ENCODE measurements at places on chromosomes 16 and 17.

DNA sequence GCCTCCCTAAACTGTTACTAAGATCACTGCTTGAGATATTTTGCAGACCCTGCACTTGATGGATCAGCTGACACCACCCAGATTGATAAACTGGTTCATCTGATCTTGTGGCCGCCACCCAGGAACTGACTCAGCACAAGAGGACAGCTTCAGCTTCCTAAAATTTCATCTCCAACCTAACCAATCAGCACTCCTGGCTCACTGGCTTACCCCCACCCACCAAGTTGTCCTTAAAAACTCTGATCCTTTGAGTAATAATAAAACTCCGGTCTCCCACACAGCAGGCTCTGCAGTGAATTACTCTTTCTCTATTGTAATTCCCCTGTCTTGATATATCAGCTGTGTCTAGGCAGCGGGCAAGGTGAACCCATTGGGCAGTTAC is 174.8 kb downstream of the UTP18 start:
- peak; percentile 19 for DNase-seq

- peak; percentile 41 for DNase-seq
These were observed 126.2 kb downstream of the CPPED1 start for GRCh38 chr16:12677502-12677901.

DNA sequence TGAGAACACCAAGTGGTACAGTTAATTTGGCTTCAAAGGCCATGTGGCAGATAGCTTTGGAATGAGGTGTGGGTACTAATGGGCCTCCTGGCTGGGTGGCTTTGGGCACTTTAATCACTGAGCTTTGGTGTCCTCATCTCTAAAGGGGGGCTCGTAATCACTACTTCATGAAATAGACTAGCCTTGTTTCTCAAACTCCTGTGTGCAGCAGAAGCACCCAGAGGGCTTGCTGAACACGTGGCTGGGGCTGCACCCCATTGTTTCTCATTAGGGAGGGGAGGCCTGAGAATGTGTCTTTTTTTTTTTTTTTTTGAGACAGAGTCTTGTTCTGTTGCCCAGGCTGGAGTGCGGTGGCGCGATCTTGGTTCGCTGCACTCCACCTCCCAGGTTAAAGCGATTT is 5.8 kb downstream of the EPN2 start:
- DNase-seq: no peak

- no peak for DNase-seq
These were observed 213.1 kb downstream of the FOXL1 start for GRCh38 chr16:86791287-86792035.

GRCh38 chr16:74033441-74033995 is 263.1 kb upstream of the PSMD7 start:
- DNase-seq: no peak

DNA sequence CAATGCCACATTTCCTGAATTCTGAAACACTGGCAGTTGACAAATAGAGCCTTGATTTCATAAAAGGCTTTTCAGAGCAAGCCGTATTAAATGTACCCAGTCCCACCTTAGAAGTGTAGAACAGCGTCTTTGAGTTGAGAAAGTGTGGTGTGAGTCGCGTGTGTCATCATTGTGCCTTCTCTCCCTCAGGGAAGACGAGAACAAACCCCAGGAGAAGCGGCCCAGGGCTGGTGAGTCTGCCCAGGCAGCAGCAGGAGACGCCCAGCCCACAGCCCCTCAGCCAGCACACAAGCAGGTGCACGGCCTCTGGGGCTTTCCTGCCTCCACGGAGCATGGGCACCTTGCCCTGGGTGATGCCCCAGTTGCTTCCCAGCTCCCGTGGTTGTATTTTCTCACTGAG is 34.0 kb downstream of the CIBAR2 start:
- DNase-seq: peak; percentile 35

- no peak for DNase-seq
These were observed 80.2 kb upstream of the STAC2 start for GRCh38 chr17:39305978-39306377.

DNA sequence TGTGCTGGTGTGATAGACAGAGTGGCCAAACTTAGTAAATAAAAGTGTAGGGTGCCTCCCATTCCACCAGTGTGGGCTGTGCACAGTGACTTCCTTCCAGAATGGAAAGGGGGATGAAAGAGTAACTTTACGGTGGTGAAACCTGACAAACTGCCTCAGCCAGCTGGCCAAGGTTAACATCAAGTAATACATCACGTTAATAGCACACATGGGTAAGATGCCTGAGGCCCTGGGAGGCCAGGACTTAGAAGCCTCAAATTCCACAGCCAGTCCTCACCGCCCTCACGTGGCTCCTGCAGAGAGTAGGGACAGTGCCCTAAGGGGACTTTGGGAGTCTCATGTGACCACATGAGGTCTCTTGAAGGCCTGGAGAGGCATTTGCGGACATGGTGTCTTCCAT is 14.1 kb downstream of the RMI2 start:
- DNase-seq: no peak

DNA sequence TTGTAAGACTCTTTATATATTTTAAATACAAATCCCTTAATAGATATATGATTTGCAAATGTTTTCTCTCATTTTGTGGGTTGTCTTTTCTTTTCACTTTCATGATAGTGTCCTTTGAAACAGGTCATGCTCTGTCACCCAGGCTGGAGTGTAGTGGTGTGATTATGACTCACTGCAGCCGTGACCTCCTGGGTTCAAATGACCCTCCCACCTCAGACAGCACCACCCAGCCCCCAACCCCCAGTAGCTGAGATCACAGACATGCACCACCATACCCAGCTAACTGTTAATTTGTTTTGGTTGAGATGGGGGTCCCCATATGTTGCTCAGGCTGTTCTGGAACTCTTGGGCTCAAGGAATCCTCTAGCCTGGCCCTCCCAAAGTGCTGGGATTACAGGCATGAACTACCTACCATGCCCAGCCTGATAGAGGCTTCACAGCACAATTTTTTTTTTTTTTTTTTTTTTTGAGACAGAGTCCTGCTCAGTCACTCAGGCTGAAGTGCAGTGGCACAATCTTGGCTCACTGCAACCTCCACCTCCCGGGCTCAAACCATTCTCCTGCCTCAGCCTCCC is 18.5 kb upstream of the TMIGD1 start:
- no peak for DNase-seq

DNA sequence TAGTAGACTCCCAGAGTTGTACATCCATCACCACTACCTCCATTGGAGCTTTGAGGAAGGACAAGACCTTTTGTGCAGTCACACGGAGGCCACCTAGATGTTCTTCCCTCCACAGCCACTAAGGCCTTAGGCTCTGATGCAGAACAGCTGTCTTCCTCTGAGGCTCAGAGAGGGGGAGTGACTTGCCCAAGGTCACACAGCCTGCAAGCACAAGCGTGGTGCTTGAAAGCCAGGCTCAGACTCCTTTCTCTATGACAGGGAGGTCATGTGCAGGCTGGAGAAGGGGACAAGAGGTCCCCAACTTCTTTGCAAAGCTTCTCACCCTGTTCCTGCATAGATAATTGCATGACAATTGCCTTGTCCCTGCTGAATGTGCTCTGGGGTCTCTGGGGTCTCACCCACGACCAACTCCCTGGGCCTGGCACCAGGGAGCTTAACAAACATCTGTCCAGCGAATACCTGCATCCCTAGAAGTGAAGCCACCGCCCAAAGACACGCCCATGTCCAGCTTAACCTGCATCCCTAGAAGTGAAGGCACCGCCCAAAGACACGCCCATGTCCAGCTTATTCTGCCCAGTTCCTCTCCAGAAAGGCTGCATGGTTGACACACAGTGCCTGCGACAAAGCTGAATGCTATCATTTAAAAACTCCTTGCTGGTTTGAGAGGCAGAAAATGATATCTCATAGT is 12.7 kb downstream of the SCGB1C2 start:
- DNase-seq: no peak

- DNase-seq: no peak
These were observed 16.8 kb downstream of the IL4R start for GRCh38 chr16:27330542-27330941.

DNA sequence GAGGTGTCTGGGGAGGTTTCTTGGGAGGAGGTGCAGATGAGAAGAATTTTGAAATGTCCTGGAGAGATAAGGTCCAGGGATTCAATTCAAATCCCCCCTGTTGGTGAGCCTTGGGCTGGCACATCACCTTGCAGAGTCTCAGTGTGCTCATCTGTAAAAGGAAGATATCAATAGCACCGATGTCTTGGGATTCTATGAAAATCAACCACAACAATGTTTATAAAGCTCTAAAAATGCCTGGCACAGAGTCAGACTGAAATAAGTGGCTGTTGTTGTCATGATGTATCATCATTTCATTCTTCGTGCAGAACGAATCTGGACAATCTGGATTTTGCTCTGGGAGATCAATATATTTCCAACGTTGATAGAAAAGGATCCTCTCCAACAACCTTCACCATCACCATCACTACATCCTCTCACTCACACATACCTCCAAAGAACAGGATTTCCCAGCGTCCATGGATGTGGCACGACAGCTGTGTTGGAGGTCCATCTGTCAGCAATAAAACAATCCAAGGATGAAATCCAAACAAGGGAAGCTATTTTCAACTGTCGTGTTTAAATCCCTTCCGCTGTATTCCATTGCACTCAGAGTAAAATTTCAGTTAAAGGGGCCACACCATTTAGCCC is 393.7 kb upstream of the DYNLRB2 start:
- DNase-seq: no peak

- DNase-seq: no peak
These were observed 16.9 kb downstream of the GLIS2 start for GRCh38 chr16:4332623-4333307.

GRCh38 chr17:78526231-78527025 is 50.8 kb downstream of the DNAH17 start:
- DNase-seq: no peak

- no peak for DNase-seq
These were observed 40.2 kb upstream of the CIBAR2 start for GRCh38 chr16:85152414-85153030.

GRCh38 chr17:68198931-68199836 is 48.7 kb upstream of the AMZ2 start:
- no peak for DNase-seq

DNA sequence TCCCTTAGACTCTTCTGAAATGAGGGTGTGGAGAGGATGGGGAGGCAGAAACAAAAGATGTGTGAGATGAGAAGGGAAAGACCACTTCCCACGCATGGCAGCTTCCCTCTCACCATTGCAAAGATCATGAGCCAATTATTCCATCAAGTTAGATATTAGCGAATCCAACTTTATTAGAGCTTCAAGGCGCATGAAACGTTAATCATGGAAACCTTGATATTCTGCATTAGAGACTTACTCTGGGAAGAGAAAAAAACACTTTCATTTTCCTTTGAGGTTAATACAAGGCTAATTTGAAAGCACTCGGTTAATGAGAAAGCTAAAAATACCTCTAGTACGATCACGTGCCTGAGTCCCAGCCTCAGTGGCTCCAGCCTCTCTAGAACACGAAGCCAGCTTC is 220.6 kb upstream of the RPL38 start:
- no peak for DNase-seq

DNA sequence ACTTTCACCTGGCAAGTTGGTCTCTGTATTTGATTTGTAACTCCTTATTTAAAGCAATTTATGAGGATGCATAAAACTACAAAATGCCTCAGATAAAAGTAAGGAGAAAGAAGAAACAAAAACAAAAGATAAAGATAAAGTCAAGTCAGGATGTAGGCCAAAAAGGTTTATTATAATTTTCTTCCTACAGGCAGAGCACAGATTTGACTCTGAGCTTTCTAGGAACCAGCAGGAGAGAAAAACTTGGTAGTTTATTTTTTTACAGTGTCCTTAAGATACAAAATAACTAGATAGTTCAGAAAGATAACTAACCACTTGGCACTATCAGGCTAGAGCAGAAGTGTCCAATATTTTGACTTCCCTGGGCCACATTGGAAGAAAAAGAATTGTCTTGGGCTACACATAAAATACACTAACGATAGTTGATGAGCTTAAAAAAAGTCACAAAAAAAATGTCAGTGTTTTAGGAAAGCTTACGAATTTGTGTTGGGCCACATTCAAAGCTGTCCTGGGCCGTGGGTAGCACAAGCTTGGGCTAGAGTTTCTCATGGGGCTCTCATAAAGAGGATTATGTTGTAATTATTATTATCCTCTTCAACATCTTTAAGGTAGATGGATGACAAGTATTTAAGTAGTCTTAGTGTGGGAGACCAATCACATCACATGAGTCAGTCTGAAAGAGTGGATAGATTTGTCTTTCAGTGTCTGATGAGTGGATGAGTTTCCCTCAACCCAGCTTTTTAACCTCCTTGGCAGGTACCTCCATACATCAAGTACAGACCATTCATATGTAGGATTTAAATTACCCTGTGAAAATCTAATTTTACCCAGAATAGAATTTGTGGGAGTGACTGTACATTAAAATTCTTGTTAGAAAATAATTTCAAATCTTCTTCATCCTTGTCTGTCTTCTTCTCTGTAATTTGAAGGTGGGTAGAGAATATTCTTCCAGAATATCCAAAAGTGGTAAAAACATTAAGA is 17.0 kb downstream of the PAFAH1B1 start:
- DNase-seq: peak; percentile 79

GRCh38 chr16:19118938-19119431 is 5.2 kb downstream of the ITPRIPL2 start:
- peak; percentile 67 for DNase-seq

DNA sequence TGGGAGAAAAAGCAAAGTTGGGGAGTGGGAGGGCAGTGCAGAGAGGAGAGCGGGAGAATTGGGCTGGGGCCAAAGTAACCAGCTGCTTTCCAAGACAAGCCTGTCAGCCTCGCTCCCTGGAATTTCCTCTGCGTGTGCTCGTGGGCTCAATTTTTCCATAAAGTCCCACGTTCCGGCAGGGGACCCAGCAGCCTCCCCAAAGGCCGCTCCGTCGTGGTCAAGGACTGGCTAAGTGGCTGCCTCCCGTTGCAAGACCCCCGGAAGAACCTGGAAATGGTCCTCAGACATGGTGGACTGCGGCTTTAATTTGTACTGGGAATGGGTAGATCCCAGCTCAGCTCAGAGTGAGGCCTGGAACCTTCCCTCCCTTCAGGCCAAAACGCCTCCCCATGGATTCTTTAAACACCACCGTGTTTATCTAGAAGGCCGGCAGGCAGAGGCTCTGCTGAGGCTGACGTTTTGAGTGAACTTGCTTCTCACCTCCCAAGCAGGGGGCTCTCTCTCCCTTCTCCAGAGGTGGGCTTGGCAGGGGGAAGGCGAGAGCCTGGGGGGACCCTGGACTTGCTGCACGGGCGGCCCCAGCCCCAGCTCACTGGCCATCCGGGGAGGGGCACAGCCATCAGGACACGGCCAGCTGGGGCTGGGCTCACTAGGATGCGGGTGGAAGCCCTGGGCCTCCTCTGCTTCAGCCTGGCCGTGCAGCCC is 190.0 kb downstream of the C16orf95 start:
- no peak for DNase-seq

All from hematopoietic multipotent progenitor cell treated with erythropoietin and hydrocortisone succinate and interleukin-3 and kit ligand, for 4 days (in vitro differentiated cells).